ENCODE measurements at places on chromosomes 3 and 15.
A peak's percentile ranks its signal among the peaks of the same experiment; 100 is the strongest.

GRCh38 chr15:79163395-79163794, 72.8 kb upstream of the RASGRF1 start:
- no peak for DNase-seq

DNA sequence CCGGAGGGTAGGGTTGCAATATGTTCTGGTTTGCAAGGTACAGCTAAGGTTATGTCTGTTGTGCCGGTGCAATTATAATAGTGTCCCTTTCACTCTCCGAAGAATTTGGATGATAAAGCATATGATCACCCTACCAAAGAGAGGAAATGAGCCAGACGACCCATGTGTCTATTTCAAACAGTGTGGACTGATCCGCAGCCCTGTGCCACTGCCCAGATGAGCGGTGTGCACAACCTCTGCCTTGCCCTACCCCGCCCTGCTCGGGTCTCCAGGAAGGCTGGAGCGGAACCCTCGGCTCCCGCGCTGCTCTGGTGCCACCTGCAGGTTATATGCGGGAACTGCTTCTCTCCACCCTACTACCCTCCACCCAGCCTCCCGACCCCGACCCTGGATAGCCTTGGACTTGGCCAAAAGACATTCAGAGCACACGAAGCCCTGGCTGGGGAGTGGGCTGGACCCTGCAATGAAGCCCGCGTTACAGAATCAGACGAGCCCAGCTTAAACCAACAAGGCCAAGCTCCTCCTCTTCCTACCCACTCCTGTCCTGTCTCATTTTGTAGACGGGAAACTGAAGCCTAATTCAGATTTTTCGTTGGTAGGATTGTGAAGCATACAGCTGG, 68.4 kb upstream of the CHRNB4 start:
- no peak for DNase-seq

DNA sequence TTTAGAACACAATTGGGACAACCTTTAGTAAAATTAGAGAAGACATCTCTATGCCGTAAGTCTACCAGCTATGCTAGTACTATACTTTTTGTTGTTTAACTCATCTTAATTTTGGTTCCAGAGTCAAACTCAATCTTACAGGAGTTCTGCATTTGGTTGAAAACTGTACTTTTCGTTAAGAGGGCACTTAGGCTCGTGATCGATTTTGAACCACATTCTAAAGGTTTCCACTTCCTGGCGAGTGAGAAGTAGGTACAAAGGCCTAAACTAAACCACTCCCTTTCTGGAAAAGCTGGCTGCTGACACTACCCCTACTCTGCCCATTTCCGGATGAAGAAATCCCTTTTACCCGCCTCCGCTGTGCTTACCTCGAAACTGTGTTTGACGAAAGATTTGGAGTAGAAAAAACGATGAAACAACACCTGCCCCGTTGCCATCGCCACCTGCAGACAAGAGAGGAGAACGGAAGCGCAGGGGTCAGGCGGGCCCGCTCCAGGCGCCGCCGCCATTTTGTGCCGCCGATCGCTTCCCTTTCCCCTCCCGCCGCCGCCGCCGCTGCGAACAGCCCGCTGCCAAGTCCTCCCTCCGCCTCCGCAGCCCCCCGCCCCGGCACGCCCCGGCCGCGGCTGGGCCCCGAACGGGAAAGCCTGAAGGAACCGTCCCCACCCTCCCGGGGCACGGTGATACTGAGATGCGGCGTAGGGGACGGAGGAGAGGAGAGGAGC, 748 bp downstream of the CCNL1 start:
- peak; percentile 51 for DNase-seq

DNA sequence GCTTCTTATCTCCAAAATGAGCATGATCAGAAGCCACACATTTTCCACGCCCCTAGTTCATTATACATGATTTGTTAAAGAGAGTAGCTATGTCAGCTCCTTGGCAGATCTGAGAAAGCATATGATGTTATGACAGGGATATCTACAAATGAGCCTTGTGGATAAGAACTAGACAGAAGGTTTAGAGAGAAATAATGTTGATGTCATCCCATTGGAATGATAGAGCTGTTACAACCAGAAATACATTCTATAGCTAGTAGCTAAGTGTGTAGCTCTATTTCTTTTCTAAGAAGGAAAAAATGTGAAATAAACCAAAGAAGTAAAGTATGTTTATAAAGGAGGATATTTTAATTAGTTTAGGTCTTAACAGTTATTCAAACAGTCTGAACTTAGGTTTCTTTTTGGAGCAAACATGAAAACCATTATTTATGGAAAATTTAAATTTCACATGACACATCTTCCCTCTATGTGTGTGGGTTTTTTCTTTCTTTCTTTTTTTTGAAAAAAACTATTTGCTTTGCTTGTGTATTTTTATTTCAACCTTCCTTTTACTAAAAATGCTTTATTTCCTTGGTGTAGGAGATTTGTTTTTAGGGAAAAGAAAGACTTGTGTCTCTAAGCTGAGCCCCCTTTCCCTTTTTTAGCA, 167.7 kb downstream of the GHSR start:
- DNase-seq: peak; percentile 88

- peak; percentile 30 for DNase-seq
Measured at GRCh38 chr15:38461066-38461833, 7.3 kb downstream of the FAM98B start.

DNA sequence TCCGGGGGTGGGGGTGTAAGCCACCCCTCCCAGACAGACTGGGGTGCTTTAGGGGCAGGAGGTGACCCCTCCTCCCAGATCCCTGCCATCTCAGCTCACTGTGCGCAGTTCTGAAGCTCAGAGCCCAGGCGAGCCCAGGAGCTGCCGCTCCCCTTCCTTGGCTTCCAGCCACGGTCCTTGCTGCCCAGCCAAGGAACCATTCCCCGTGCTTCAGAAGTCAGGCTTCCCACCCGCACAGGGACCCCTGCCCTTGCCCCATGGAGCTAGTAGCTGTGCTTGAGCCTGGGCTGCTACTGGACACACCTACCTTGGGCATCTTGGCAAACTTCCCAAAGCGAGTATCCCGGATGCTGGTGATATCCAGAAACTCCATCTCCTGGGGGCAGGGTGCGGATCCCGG, 4.8 kb downstream of the PLCB2 start:
- no peak for DNase-seq

- peak; percentile 95 for DNase-seq
Measured at GRCh38 chr15:39188930-39189329, 391.9 kb upstream of the THBS1 start.

DNA sequence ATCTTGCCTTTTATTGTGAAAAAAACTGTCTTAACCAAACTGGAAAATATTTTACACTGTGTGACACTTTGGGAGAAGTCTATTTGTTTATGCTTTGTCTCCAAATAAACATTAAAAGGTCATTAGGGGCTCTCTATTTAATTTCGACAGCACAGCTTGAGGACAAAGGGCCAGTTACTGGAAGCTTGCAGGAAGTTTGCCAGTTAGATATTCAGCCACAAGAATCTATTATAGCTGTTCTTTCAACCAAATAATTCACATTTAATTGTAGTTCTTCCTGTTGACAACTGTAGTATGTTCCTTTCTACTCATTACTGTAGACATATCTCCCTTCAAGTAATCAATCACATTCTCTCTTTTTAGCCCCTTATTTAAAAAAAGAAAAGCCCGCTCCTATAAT, 6.1 kb downstream of the CP start:
- DNase-seq: peak; percentile 65

GRCh38 chr15:53448232-53449015, 311.0 kb downstream of the WDR72 start:
- no peak for DNase-seq

GRCh38 chr15:43133430-43134156, at the start of gene TMEM62:
Gene TMEM62, plus strand, starts transcription at chr15:43133586. Its CDS starts 217 bp downstream, at chr15:43133803.
- DNase-seq: peak; percentile 48

- peak; percentile 60 for DNase-seq
Measured at GRCh38 chr15:58952751-58953150, 19.3 kb upstream of the SLTM start.

GRCh38 chr3:5205165-5205941, 17.8 kb downstream of the EDEM1 start:
- peak; percentile 92 for DNase-seq

DNA sequence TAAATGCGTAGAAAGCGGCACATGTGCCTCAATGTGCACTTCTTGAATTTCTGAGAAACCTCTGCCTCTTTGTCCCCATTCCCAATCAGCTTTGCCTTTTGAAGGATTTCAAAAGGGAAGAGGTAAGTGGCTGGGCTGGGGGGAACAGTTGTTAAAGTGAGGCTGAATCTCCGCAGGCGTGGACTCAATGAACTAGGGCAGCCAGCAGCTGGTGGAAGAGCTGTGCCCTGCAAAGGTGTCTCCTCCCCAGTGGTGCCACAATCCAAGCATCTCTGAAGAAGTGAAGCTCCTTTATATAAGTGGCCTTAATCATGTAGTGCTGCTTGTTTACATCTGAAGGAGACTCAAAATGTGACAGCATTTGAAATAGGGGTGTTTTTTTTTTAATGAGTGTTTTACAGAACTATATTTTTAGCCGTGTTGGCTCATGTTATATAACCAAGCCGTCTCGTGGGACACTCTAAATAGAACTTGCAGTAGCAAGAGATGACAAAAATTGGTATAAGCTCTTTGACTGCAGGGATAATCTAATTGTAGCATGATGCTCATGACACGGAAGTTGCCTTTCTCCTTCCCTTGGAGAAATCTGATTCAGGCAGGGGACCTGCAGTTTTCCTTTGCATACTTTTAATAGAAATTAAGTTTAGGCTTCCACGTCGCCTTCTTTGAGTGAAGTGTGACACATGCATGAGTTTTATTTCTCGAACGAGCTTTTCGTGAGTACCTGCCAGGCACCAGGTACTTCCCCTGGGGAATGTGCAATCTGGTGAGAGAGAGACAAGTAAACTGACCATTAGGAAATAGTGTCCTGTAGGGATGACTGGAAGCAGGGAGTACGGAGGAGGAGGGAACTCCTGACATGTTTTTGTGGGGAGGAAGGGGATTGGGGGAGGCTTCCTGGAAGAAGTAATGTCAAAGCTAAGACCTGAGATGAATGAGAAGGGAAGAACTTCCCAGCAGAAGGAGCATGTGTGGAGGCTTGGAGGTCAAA, 179.7 kb upstream of the BHLHE40 start:
- no peak for DNase-seq

DNA sequence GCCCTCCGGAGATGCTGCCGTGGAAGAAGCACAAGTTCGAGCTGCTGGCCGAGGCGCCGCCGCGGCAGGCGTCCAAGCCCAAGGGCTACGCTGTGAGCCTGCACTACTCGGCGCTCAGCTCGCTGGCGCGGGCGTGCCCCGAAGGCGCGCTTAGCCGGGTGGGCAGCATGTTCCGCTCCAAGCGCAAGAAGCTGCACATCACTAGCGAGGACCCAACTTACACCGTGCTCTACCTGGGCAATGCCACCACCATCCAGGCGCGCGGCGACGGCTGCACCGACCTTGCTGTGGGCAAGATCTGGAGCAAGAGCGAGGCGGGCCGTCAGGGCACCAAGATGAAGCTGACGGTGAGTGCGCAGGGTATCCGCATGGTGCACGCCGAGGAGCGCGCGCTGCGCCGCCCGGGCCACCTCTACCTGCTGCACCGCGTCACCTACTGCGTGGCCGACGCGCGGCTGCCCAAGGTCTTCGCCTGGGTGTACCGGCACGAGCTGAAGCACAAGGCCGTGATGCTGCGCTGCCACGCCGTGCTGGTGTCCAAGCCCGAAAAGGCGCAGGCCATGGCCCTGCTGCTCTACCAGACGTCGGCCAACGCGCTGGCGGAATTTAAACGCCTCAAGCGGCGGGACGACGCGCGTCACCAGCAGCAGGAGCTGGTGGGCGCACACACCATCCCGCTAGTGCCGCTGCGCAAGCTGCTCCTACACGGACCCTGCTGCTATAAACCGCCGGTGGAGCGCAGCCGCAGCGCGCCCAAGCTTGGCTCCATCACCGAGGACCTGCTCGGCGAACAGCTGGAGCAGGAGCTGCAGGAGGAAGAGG, 1.3 kb downstream of the FAM43A start:
- peak; percentile 73 for DNase-seq

GRCh38 chr3:145698749-145699148, 462.2 kb downstream of the PLOD2 start:
- no peak for DNase-seq

GRCh38 chr3:138817695-138818094, 17.0 kb downstream of the PIK3CB start:
- DNase-seq: no peak

GRCh38 chr3:37457378-37458065, 283.1 kb upstream of the LRRFIP2 start:
- no peak for DNase-seq

DNA sequence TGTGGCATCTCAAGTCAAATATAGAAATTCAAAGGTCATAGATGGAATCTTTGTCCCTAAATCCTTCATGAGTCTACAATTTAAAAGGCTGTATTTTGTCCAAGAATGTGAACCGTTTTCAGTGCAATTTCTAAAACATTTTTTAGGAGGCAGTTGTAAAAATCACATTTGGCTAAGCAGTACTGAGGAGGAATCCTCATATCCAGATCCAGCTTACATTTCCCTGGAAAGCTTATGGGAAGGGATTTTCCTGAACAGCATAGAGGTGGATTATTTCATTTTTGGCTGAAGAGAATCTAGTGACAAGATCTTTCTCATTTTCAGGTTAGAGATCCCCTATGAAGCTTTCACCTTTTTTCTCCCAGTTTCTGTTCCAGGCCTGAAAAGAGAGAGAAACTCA, 178.4 kb downstream of the POLR2M start:
- no peak for DNase-seq

DNA sequence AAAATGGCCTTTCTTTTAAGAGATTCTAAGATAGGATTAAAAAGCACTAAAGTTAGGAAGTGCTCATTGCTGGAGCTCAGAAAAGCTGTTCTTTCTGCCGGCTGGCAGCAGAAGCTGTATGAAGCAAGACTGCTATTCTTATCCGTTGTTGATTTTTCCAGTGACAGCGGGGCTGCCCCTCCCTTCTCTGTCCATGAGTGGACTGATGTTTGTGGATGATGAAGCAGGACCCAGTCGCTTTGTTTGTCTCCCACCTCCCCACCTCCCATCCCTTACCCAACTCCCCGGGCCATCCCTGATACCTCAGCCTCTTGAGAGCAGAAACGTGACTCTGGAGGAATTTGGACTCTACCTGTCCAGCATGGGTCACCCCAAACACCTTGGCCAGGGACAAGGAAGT, 10.3 kb upstream of the MUSTN1 start:
- DNase-seq: no peak

- peak; percentile 57 for DNase-seq
Measured at GRCh38 chr3:99317201-99317600, 321.2 kb upstream of the COL8A1 start.

DNA sequence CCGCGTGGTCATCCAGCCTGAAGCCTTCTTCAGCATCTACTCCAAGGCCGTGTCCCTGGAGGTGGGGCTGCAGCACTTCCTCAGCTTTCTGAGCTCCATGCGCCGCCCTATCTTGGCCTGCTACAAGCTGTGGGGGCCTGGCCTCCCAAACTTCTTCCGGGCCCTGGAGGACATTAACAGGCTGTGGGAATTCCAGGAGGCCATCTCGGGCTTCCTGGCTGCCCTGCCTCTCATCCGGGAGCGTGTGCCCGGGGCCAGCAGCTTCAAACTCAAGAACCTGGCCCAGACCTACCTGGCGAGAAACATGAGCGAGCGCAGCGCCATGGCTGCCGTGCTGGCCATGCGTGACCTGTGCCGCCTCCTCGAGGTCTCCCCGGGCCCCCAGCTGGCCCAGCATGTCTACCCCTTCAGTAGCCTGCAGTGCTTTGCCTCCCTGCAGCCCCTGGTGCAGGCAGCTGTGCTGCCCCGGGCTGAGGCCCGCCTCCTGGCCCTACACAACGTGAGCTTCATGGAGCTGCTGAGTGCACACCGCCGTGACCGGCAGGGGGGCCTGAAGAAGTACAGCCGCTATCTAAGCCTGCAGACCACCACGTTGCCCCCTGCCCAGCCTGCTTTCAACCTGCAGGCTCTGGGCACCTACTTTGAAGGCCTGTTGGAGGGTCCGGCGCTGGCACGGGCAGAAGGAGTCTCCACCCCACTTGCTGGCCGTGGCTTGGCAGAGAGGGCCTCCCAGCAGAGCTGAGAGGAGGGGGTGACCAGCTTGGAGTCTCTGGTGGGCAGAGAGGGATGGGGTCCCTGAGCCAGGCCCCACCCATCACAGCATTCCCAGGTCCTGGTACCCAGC, 37.9 kb downstream of the GOLGA6A start:
- no peak for DNase-seq
